NCI-H510A treated with DMSO at 0.1 percent for 48 hours (cell line): ENCODE measurements at places on chromosomes 7 and 10.

GRCh38 chr7:116829041-116829440 is 33.3 kb upstream of the CAPZA2 start:
- no peak for DNase-seq

GRCh38 chr10:116961406-116962251 is 43.4 kb downstream of the SHTN1 start:
- no peak for DNase-seq

DNA sequence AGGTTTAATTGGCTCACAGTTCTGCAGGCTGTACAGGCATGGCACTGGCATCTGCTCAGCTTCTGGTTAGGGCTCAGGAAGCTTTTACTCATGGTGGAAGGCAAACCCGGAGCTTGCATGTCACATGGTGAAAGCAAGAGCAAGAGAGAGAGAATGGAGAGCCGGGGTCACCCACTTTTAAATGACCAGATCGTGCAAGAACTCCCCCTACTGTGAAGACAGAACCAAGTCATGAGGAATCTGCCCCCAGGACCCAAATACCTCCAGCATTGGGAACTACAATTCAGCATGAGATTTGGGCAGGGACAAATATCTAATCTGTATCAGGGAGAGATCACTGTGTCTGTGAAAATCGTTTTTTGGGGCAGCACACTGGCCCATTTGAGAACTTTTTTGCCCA is 110.0 kb upstream of the MYO3A start:
- DNase-seq, result no peak

DNA sequence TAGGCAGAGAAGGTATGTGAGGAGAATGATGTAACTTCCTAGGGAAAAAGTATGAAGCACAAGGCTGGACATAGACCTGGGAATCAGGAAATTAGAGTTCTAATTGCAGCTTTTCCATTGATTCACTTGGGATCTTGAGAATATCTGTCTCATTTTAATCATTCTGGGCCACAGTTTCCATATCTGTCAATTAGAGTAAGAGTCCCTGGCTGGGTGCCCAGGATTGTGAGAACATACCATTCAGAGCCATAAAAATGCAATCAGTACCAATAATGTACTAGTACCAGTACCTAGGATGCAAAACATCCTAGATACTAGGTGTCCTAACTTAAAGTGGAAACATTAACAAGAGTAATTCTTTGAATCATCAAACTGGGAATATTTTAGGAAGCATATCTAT is 29.6 kb downstream of the CAV1 start:
- DNase-seq, result no peak

DNA sequence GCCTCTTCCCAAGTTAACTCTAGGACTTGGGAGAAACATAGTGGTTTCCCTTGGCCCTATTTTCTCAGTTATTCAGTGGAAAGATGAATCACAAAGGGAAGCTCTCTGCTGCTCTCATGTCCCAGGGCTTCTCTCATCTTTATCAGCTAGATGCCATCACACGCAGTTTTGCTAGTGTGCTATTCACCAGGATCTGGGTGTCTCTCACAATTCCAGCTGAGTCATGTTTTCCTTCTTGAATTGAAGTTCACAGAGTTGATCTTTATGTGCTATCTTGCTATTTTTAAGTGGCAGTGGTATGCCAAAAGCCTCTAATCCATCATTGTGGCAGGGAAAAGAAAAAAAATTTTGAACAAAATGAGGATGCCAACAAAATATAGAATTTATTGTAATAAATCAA is 101.3 kb downstream of the TWIST1 start:
- no peak for DNase-seq

- peak; percentile 64 for DNase-seq
Observed at GRCh38 chr10:80599424-80599847, 61.7 kb downstream of the SH2D4B start.

DNA sequence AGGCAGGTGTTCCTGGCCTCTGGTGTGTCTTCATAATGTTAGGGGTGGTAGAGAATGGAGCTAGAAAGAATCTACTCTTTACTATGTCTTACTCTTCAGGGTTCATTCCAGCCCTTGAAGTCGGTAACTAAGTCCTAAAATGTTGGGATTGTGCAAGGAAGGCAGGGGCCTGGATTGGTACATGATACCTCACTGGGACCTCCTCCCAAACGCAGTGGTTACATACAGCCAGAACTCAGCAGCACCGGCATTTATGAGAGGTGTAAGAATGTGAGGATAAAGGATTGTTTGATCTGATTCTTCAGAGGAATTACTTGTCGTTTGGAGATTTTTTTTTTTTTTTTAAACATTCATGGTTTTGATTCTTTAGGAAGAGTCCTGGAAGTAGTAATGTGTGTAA is 6.9 kb downstream of the COMTD1 start:
- no peak for DNase-seq

GRCh38 chr10:44965104-44965503 is 5.5 kb downstream of the RASSF4 start:
- no peak for DNase-seq

GRCh38 chr7:101614098-101614938 is 14.8 kb downstream of the MYL10 start:
- DNase-seq, result no peak

- DNase-seq, result no peak
Observed at GRCh38 chr10:124560377-124561105, 98.9 kb downstream of the LHPP start.

DNA sequence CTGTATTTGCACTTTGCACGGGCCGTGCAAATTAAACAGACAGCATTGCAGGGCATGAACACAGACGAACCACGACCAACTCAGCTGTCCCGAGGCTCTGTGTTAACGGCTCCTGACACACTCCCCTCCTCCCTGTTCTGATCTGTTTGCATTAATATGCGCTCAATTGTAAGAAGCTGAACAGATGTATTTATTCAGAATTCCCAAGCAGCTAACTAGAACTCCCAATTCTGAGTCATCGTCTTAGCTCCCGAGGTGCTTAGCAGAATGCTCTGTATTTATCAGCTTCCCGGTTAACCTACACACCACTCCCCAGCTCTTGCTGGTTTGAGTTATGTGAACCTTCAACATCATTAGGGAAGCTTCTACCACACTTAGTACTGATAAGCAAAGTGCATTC is 286.4 kb downstream of the PTPRN2 start:
- DNase-seq, result no peak

DNA sequence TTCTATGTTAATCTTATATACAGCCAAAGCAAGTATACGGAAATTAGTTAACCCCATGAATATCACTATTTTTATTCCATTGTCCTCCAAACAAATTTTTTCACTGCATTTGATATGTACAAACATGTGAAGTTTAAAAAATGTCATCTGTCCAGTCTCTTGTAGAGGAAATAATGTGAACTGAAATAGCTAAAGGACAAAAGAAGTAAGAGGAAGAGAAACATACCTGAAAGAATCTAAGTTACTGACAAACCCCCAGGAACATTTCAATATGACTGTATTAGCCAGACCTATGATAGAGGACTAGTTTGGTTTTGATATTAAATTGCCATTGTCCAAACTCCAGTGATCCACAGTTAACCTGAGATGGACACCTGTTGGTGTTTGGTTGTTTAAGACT is 80.6 kb downstream of the NRCAM start:
- DNase-seq, result no peak

DNA sequence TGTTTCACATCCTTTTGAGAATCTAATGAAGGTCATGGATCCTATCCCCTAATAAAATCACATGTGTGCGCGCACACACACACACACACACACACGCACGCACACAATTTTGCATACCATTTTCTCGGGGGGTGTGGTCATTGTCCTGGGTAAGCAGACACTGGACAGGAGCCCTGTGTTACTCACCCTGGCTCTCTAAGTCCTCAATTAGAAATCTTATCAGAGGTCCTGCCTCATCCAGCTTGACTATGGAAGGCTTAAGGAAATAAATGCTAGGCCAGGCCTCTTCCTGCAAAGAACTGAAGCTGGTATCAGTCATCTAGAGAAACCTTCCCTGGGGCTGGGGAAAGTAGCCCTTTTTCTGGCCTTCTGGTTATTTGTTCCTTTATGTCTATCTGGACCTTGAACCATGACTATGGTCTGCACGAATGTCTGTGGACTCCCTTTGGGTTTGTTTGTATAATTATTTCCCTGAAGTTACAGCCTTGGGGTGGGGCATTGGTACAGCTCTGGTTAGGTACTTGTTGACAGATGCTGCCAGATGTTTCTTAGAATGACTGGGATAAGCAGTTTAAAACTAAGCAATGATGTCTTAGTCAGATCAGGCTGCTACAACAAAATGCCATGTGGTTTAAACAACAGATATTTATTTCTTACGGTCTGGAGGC is 208.5 kb downstream of the CCDC3 start:
- no peak for DNase-seq

GRCh38 chr7:105496521-105496920 is 25.6 kb downstream of the PUS7 start:
- DNase-seq, result no peak

GRCh38 chr7:90759710-90760109 is 163.6 kb downstream of the CDK14 start:
- DNase-seq, result no peak

DNA sequence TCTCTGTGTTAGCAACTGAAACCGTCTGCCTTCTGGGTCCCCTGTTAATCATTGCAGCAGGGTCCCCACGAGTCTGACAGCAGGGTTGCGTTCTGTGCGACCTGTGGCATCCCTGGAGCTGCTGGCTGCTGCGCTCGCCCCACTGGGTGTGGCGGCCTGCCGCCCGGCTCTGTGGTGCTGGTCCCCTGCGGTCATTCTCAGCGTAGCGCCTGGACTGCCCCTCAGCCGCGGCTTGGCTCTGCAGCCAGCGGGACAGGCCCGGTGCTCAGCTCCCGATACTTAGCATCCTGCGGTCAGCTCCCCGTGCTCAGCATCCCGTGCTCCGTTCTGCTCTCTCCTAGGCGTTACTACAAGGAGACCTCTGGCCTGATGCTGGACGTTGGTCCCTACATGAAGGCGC is 35.0 kb downstream of the LHPP start:
- DNase-seq, result no peak

- no peak for DNase-seq
Observed at GRCh38 chr7:91567081-91568012, 303.1 kb downstream of the FZD1 start.

GRCh38 chr7:132089356-132089755 is 486.9 kb downstream of the PLXNA4 start:
- DNase-seq, result no peak

DNA sequence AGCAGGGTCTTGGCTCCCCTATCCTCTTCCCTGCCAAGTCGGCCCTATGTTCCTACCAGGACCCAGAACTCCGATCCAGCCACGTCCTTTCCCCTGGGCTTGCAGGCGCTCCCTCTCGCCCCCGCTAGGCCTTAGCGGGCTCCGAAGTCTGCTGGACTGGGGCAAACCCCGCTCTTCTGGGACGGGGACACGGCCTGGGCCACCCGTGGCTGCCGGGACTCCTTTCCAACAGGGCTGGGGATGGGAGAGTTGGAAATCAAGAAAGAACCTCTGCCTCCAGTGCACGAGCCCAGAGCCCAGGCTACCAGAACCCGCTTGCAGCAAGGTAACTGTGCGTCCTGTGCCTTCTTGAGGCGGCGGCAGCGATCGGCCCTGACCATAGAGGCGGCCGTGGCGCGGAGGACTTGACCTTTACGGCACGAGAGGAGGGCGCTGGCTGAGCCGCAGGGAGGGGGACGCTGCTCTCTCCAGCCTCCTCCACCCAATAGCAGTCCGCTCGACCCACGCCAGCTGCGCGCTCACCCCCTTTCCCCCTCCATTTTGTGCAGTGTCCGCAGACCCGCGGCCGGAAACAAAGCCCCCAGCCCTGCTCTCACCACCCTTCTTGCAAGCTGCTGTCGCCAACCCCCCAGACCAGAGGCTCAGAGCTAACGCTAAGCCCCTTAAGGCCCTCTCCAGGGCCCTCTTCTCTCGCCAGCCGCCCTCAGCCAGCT is 7.0 kb upstream of the HOXA11 start:
- DNase-seq, result no peak

DNA sequence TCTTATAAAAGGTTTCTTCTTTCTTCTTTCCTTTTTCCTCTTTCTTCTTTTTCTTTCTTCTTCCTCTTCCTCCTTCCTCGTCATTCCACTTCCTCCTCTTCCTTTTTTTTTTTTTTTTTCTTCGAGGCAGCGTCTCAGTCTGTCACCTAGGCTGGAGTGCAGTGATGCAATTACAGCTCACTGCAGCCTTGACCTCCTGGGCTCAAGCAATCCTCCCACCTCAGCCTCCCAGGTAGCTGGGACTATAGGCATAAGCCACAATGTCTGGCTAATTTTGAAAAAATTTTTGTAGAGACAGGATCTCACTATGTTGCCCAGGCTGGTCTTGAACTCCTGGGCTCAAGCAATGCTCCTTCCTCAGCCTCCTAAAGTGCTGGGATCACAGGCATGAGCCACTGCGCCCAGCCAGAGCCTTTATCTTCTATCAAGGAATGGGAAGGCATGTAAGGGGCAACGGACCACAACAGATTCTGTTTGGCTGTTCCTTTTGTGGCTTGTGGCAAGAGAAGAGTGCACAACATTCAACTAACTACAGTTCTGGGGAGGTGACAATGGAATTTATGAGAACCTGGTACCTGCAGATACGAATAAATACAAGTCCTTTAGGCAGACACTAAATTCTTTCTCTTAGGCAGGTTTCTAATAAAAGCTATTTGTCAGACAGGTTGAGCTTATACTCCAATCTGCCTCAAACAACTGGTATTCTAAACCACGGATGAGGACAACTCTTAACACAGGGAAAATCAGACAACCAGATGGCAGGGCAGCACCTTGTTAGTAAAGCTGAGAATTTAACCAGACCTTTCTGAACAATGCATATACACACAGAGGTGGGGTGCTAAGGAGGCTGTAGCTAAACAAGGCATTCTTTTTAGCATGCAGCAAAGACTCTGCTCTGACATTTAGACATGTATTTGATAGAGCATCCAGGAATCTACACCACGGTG is 100.3 kb downstream of the DOCK4 start:
- DNase-seq, result no peak

DNA sequence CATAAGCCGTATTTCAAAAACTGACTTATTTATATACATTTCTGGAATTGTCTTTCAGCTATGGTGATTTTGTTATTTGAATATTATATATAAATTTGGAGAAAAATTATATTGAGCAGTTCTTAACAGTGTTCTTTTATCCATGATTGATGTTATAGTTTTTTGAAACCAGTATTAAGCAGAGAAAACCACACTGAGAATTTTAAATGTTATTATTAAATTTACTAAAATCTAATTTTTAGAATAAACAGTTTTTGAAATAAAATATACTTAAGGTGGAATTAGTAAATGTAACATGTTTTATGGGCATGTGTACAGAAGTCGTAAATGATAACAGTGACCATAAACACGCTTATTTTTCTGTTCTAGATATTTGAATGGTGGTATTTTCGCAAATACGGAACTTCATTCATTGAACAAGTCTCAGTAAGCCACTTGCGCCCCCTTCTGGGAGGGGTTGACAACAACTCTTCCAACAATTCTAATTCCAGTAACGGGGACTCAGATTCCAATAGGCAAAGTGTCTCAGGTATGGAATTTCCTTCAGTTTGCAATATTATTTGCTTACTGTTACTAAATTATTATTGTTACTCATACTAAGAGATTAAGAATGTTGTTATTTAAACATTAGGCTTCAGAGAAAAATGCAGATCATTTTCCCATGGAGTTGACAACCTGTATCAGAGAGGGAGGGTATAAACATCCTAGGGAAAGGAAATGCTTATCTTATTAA is 166.1 kb downstream of the ST7 start:
- peak; percentile 59 for DNase-seq
